ENCODE measurements at places on chromosomes 1 and 21.

- DNase-seq, result no peak
These were observed 941 bp downstream of the ELAVL4 start for GRCh38 chr1:50109647-50110075.

DNA sequence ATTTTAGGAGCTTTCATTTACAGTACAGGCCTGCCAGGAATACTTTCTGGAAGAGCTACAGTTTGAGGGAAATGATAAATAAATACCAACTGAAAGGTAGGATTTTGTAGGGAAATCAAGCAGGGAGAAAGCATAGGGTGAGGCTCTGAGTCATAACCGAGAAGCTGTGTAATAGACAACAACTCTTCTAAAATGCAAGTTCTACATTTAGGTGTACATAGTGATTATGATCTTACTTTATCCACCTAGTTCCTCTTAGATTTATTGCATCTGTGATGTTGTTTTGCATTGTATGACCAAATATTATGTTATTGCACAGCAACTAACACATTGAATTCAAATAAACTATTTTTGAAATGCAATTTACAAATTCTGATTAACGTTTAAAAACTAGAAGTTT lies 819.3 kb downstream of the PLA2G4A start:
- no peak for DNase-seq

- DNase-seq, result no peak
These were observed 13.3 kb downstream of the OVAAL start for GRCh38 chr1:180571832-180572636.

GRCh38 chr1:62321446-62321845 lies 2.2 kb upstream of the KANK4 start:
- DNase-seq, result no peak

- no peak for DNase-seq
These were observed 37.8 kb downstream of the NGF start for GRCh38 chr1:115300087-115300876.

DNA sequence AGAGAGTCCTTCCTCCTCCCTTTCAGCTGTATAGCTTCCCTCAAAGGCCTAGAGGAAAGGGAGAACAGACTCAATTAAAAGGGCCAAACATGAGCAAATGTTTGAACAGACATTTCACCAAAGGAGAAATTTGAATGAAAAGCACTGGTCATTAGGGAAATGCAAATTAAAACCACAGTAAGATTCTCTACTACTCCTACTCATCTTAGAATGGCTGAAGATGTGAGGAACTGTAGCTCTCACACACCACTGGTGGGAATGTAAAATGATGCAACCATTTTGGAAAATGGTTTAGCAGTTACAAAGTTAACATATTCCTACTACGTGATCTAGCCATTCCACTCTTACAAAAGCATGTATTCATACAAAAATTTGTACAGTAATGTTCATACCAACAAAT lies 253.0 kb upstream of the HOOK1 start:
- DNase-seq, result no peak

- no peak for DNase-seq
These were observed 28.0 kb downstream of the MCOLN2 start for GRCh38 chr1:84968865-84969264.

GRCh38 chr1:44283524-44284173 lies 70.4 kb downstream of the DMAP1 start:
- DNase-seq, result no peak

DNA sequence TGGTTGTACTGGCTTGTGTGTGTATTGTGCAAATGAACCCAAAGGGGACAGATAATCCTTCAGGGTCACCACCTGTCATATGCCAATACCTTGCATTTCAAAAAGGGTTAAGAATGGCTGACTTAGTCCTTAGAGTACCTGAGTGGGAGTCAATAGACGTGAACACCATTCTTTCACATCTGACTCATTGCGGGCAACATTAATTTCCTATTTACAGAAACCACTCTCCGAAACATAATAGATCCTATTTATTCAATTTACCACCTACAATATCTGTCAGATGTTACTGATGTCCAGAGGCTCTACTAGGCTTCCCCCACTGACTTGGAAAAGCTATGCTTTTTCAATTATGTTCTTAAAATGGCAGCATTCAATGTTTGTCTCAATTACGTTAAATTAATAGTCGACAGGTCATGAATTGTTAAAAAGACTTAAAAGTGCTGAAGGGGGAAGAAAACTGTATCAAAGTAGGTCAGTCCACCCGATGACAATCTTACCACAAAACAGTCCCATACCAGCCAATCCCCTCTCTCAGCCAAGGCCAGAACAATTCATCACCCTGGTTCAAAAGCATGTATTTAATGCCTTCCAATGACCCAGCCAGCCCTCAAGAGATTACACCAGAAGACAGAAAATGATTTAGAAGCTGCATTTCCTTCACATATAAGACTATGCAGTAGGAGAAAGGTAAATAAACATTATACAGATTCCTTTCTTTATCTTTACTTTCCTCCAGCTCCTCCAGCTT lies 48.6 kb upstream of the PLA2G2C start:
- no peak for DNase-seq

DNA sequence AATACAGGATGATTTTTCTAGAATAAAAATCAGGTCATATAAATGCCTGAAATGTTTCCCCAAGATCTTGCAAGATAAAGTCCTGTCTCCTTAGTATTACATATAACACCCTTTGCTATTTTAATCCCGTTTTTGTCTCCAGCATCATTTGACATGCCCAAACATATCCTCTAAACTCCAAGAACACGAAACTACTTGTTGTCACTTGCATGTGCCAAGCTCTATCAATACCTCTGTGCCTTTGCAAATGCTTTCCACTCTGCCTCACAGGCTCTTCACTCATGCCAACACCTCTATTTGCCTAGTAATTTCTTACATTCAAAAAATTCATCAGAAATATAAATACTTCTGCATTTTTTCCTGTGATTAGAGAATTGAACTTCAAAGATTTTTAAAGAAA lies 37.9 kb downstream of the LRRIQ3 start:
- DNase-seq, result no peak

DNA sequence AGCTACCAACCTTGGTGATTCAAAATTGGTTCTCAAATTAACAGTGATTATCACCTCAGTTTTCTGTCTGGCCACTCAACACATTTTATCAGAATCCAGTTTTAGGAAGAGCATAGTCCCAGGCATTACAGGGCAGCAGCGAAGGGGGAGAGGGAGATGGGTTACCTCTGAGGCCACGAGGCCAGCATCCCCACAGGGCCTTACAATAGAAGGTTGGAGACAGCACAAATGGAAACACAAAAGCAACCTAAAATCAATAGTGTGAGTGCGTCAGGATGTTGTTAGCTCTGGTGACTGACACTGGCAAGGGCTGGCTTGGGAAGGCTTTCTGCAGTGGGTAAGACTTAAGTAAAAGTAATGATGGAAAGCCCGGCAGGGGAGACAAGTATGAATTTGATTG lies 79.5 kb downstream of the JAK1 start:
- DNase-seq, result no peak

GRCh38 chr1:42931108-42931539 lies 27.5 kb downstream of the SLC2A1 start:
- no peak for DNase-seq

- no peak for DNase-seq
These were observed 65.4 kb downstream of the VWA5B1 start for GRCh38 chr1:20355828-20356735.

GRCh38 chr21:15144026-15144425 lies 79.2 kb upstream of the NRIP1 start:
- DNase-seq, result no peak

All from substantia nigra (tissue), 51 donors.